Stimulated activated CD8-positive, alpha-beta memory T cell treated with anti-CD3 and anti-CD28 coated beads, Interleukin-4, amount 100 ng/mL, for 48 hours (primary cell): ENCODE measurements at places on chromosomes 1 and 21.

DNA sequence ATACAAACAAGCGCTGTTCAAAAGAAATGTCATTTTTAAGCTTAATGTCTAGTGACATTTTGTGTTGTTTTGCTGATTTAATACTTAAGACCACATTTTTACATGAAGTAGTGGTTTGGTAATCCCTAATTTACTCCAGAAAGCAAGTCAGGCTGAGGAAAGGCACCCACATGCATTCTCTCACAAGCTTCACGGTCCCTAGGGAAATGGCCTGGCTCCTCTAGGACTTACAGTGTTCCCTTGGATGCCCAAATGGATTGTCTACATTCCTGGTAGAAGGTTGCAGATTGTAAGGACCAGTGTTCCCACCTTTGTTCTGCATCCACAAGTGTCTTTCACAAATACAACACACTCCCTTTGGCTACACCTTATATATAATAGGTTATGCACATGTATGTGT lies 9.5 kb downstream of the GPSM2 start:
- no peak for DNase-seq

- DNase-seq: no peak
Measured at GRCh38 chr1:193701759-193702158, 515.3 kb upstream of the B3GALT2 start.

GRCh38 chr21:33024201-33025103 lies 1.3 kb upstream of the OLIG2 start:
- DNase-seq: no peak

DNA sequence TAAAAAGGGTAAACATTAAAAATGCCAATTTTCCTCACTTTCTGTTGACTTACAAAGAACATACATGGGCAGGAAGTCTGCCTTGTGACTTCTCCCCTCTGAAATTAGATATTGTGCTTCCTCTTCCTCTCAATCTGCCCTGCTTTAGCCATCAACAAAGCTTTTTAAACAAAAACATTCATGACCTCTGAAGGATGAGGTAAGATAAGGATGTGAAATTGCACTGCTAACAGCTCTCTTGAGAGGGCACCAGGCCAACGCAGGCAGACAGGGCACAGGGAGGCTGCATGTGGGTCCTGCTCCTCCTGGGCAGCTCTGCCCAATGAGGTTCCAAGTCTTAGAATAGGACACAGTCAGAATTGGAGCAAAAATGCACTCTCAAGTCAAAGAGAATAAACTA lies 62.1 kb downstream of the DEGS1 start:
- DNase-seq: no peak
